ENCODE measurements at places on chromosomes 3 and 15.

DNA sequence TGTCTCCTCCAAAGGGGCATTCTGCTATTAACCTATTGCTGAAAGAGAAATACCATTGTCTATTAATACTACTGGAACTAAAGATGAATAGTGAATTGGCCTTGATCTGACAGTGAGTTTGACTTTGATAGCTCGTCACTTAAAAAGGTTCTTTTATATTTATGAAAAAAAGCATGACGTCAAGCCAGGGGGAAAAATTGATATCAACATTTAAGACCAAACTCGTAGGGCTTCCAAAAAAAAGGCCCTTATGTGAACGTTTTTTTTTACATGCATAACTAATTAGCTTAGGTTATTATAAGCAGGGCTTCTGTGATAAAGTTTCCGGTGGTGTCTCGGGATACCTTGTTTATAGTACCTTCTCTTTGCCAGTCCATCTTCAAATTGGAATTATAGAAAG, 63.3 kb upstream of the SAMMSON start:
- no peak for DNase-seq

DNA sequence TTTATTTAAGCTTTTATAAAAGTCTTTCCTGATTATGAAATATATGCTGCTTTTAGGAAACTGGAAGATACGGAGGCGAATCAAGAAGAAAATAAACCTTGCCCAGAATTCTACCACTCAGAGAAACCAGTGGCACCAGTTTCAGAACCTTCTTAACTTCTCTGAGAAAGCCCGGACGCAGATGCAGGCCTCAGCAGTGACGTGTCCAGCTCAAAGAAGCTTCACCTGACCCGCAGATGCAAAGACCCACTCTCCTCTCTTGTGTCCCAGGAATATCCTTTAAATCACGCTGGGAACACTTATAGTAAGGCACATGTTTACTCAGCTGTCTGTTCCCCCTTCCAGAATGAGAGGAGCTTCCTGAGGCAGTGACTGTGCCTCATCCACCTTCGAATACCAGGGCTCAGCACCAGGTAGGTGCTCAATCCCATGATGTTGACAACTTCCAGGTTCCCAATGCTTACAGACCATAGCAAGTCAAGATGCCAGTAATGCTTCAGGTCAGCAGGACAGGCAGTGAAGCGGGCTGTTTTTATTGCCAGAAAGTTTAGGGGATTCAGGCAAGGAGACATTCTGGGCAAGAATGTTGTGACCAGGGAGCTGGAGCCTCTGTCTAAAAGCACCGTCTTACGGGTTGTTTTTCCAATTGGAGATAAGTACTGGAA, 39.9 kb upstream of the LDHAL6B start:
- no peak for DNase-seq

- DNase-seq = no peak
These were observed 79.1 kb upstream of the HES1 start for GRCh38 chr3:194056731-194057415.

DNA sequence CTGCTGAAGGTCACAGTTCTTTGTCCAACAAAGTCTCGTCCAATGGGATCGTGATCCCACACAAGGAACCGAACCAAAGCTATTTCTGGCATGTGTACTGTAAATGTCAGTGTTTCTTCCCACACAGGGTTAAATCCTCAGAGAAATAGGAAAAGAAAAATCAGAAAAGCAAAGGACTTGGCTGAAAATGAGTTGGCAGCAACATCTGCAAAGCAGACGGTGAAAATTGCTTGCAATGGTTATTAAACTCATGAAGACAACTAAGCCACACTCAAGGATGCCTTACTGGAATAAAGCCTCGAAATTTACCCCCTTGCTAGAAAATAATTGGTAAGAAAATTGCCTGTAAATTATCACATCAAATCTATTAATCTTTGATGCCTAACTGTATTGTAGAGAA, 195.2 kb upstream of the STRIT1 start:
- DNase-seq = no peak

DNA sequence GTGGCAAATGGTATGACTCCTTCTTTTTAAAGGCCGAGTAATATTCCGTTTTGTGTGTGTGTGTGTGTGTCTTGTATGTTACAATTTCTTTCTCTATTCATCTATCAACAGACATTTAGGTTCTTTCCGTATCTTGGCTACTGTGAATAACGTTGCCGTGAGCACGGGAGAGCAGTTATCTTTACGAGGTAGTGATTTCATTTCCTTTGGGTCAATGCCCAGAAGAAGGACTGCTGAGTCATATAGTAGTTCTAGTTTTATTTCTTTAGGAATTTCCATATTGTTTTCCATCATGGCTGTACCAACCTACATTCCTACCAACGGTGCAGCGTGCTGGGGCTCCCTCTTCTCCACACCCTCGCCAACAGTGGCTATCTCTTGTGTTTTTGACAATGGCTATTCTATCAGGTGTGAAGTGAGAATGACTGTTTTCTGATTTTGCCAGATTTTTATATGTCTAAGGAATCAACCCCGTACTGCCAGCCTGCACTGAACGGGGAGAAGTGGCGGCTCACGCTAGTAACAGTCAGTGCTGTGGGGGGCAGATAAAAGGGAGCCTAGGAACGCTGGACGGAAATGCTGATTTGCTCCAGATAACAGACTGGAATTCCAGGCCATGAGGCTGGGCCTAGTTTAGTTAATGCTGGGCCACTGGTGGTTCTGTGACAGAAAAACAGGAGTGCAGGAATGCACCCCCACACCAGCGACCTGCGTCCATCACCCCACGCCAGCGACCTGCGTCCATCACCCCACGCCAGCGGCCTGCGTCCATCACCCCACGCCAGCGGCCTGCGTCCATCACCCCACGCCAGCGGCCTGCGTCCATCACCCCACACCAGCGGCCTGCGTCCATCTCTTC, 168.1 kb downstream of the XXYLT1 start:
- DNase-seq = peak; percentile 96

DNA sequence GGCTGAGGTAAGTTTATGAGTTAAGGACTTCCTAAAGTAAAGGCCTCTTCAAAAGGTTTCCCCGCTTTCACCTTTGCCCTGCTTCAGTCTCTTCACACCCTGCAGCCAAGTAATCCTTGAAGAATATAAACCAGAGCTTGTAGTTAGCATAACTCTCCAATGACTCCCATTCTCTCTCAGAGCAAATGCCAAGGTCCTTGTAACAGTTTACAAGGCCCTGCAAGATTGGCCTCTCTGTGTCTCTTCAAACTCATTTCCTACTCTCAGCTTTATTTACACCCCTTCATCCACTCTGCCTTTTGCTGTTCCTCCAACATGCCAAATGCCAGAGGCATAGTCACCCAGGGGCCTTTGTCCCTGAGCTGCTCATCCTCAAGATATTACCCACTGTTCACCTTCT, 60.5 kb upstream of the MME start:
- peak; percentile 32 for DNase-seq

- DNase-seq = no peak
These were observed 150.8 kb downstream of the ATP10A start for GRCh38 chr15:25712192-25712960.

DNA sequence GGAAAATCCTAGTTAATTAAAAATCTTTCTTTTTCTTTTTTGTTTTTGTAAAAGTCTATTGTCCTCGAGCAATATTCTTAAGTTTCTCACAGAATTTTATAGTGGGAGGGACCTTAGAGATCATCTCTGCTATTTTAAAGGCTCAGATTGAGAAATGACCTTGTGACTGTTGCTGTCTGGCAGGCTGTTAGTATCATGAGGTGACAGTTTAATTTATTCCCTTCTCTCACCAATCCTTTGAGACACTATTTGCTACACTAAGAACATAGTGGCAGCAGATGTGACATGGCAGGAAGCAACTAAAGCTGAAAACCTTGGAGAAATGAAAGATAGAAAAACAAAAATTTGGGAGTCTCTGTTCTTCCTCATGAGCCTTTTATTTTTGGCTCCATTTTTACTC, 24.9 kb downstream of the APPL1 start:
- DNase-seq = no peak

DNA sequence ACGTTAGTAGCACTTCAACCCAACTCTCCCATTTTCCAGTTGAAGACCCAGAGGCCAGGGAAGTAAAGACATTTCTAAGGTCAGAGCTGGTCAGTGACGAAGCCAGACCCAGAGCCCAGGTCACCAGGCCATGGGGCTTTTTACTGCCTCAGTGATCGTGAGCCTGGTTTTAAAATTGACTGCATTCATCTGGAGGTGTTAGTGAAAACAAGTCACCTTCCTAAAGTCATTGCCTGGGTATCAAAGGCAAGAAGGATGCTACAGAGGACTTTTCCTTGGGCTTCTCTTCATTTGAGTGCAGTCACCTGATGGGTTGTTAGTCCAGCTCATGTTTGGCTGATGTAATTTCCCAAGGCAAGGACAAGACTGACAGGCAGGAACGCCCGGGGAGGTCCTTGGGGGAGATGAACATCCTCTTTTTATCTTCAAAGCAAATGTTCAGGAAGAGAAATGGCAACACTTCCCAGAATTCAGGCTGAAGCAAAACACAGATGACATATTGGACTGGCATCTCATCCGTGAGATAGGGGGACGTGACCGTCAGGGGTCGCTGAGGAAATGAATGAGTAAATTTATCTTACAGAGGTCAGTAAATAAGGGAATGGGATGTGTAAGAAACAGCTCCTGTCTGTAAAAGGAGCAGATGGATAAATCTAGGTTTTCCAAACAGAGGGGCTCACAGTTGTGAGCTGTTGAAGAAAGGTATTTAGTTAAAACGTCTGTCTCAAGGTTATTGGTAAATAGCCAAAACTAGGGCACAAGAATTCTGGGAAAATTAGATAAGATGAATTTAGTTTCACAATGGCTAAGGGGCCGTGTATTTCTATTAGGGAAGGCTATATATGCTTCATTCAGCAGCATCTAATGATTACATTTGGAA, 201.2 kb downstream of the OPA1 start:
- DNase-seq = peak; percentile 65

DNA sequence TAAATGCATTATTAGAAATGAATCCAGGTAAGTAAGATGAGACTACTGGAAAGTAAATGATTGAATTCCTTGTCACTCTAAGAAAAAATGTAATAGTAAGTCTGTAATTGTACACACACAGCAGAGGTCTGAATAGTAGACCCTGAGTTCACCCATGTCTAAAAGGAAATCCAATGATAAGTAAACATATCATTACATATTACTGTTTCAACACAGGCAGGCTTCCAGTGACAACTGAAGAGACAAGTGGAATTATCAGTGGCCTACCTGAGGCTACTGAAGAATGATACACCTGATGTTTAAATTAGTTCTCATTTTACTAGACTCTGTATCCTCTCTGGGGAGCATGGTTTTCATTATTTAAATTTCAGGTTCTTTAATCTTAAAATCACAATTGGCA, 6.2 kb upstream of the CCNL1 start:
- no peak for DNase-seq

DNA sequence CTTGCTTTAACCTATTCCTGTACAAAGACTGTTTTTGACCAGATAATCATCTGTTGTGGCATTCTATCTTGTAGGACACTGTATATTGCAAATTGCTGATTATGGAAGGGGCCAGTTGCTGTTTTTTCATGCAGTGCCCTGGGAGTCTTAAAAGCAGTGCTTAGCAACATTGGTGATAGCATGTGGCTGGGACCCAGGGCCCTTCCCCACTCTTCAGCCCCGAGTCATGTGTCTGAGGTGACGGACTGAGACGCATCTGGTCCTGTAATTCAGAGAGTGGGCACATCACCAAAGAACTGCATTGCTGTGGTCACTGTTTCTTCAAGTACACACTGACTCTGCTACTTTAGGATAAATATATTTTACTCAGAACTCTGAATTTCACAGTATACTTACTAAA, 63.4 kb downstream of the SNRK start:
- DNase-seq = peak; percentile 39

- no peak for DNase-seq
These were observed 84.9 kb upstream of the UBE2E1 start for GRCh38 chr3:23720885-23721284.

DNA sequence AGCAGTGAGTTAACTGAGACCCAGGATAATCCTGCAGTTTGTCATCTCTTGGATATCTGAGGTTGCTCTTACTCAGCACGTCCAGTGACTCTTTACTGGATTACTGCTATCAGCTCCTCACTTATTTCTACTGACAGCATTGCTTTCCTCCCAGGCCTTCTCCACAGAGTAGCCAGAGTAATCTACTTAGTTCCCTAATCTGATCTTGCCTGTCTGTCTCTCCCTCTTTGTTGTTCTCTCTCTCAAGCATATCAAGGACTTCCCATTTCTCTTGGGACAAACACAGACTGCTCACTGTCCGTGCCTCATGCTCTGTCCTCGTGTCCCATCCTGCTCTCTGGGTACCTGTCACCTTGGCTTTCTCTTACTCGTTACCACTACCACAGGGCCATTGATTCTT, 376.2 kb downstream of the FEZF2 start:
- DNase-seq = no peak

- no peak for DNase-seq
These were observed 311.9 kb downstream of the SHQ1 start for GRCh38 chr3:72536206-72536877.

GRCh38 chr3:99023590-99024192, 122.2 kb upstream of the DCBLD2 start:
- peak; percentile 56 for DNase-seq

DNA sequence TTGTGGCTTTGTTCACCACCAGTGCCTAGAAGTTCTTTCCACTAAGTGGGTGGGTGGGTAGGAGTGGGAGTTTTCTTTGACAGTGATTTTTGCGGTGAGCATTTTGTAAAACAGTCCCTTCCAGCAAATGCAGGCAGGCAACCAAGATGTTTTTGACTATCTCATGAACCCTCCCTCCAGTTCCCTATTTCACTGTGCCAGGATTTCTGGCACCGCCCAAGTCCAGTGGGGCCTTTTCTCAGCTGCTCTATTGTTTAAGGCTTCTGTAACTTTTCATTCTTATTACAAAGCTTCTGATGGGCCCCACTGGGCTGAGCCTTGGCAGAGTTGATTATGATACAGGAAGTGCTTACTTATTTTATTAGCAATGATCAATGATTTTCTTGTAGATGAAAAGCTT, 236.0 kb downstream of the EDEM1 start:
- DNase-seq = no peak

GRCh38 chr3:21729888-21730459, 21.0 kb downstream of the ZNF385D start:
- peak; percentile 86 for DNase-seq

Measured in fibroblast of upper back skin (primary cell).